ENCODE measurements at places on chromosomes 12 and 14.
A peak's percentile ranks its signal among the peaks of the same experiment; 100 is the strongest.

GRCh38 chr14:70794294-70794693 lies 15.0 kb downstream of the MAP3K9 start:
- no peak for DNase-seq

DNA sequence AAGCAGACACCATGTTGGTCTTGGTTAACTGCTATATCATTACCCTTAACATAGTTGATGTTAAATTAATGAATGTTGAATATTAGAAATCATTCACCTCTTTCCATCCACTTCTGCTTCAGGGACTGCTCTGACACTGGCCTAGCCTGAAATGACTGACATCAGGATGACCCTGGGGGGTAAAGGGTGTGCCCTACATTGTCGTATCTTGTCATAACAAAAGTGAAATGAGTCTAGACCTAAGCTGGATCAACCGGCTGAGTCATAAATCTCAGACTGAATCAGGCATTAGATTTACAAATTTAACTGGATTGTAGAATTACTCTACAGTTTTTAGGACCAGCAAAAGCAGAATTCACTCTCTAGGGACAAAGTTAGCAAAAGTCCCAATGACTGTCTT lies 35.3 kb downstream of the KICS2 start:
- no peak for DNase-seq

GRCh38 chr14:105879503-105879866 lies 353.1 kb downstream of the TMEM121 start:
- no peak for DNase-seq

DNA sequence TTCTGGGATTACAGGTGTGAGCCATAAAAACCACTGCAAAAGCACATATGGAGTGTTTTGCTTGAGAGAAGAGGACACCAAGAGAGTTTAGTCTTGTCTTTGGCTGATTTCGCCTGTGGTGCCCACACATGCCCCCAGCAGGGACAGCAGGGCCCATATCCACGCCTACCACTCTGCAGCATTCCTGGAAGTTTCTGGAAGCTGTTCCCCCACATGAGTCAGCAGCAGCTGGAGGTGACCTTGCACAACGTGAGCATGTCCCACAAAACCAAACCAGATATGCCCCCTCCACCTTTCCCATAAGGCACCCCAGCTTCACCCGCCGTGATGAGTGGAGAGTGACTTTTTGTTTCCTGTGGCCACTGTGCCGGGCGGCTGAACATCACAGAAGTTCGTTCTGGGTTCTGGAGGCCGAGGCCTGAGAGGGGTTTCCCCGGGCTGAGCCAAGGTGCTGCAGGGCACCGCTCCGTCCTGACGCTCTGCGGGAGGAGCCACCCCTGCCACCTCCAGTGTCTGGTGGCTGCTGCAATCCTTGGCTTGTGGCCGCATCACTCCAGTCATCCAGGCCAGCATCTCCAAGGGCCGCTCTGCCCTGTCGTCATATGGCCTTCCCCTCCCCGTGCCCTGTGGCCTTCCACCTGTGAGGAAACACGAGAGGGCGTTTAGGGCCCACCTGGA lies 4.7 kb downstream of the ASPG start:
- DNase-seq: no peak

- peak; percentile 64 for DNase-seq
These were observed 97.3 kb downstream of the ESR2 start for GRCh38 chr14:64196814-64197411.

All from HAP-1 (cell line).